ENCODE measurements at places on chromosomes 13 and 19.

- DNase-seq = no peak
Observed at GRCh38 chr13:50787316-50788195, 55.9 kb downstream of the DLEU7 start.

GRCh38 chr19:33275933-33276619 lies 26.3 kb downstream of the CEBPA start:
- no peak for DNase-seq

DNA sequence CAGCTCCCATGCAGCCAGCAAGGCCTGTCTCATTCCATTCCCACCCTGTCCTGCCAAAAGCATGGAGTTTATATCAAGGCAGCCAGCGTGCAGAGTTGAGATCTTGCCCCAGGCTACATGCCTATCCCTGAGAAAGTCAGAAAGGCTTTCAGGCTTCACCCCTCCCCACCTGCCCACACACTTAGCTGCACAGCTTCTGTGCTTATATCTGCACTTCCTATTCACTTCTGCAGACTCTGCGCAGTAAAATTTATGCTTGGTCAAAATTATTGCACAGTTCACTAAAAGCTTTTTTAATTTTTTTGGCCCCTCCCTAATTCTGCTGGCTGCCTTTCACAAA lies 12.5 kb upstream of the ZNF675 start:
- DNase-seq = no peak

- DNase-seq = no peak
Observed at GRCh38 chr13:31435536-31435935, 235.8 kb downstream of the B3GLCT start.

- DNase-seq = no peak
Observed at GRCh38 chr19:56176881-56177280, 1.1 kb downstream of the GALP start.

DNA sequence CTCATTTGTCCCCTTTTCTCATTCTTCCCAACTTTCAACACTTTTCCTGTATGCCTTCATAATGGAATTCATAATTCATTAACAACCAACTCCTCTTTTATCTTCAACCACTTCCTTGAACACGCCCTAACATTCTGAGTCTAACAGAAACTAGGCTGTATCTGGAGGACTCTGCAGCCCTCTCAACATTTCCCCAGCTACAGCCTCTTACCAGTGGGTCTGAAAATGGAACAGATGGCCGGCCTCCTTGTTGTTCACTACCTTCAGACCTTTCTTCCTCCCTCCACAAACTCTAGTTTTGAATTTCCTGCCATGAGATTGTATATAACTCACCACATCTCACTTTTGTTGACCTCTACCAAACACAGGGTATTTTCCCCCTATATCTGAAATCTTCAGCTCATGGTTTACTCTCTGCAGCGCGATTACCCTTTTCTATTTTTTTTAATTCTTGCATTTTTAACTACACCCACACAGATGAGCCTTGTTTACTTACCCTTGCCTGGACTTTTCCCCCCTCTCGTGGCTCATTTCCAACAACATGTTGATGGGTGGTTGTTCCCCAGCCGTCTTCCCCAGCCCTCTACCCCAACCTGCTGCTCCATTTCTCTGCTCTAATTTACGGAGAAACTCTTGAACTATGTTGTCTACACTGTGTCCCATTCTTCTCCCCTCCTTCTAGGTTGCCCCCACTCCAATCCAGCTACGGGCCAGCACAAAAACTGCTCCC lies 846 bp downstream of the ZNF790 start:
- DNase-seq = no peak

GRCh38 chr13:85287528-85287927 lies 511.7 kb downstream of the SLITRK6 start:
- no peak for DNase-seq

- peak; percentile 44 for DNase-seq
Observed at GRCh38 chr19:18014197-18014596, 6.2 kb downstream of the ARRDC2 start.

DNA sequence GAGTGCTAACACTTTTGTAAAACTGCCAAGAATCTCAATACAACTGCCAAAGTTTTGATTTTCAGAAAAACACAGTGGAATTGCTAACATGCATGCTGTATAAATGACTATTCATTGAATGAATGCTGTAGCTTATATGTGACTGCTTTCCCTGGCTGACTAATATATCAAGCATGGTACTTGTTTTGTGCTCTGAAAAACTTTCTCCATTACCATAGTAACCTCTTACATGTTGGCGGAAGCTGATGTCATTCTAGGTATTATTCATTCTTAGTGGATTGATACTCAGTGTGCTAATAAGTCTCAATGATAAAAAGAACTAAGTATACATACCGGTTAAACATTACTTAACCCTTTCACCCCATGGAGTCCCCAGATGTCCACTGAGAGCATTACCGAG lies 166.1 kb upstream of the MYO16 start:
- DNase-seq = no peak

- DNase-seq = no peak
Observed at GRCh38 chr13:48199404-48199946, 33.5 kb upstream of the ITM2B start.

DNA sequence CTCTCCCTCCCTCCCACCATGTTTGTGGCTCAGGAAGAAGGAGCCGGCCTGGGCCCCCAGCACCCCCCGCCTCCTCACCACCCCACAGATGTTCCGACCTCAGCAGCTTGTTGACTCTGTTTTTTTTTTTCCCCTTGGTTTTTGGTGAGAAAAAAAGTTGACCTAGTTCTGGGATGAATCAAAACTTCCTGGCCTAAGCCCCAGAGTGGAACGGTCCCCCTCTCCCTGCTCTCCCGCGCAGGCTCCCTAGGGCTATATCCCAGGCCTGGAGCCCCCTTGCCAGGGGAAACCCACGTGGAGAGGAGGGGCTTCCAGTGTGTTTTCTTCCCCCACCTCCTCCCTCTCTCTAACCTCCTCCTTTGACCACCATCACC lies 4.0 kb downstream of the COL5A3 start:
- DNase-seq = no peak

GRCh38 chr13:74093691-74094090 lies 40.5 kb downstream of the KLF12 start:
- no peak for DNase-seq

DNA sequence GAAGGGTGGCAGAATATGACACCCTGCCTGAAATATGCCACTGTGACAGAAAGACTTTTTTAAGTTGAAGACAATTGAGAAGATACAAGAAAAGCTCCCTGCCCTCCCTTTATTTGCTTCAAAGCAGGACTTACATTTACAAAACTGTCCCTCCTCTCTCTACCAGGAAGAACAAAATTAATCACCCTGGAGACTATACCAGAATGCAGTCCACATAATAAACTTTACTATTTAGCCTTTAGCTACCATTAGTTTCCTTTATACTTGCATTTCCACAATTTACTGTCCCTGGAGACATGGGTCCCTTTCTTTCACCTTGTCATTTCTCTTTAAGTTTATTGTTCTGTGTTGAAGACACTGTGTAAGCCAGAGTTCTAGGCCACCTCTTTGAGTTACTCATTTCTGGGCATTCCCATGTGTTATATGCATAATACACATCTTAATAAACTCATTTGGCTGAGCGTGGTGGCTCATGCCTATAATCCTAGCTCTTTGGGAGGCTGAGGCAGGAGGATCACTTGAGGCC lies 238.8 kb downstream of the RFC3 start:
- DNase-seq = no peak

- DNase-seq = no peak
Observed at GRCh38 chr13:26558987-26559386, 1.5 kb downstream of the WASF3 start.

DNA sequence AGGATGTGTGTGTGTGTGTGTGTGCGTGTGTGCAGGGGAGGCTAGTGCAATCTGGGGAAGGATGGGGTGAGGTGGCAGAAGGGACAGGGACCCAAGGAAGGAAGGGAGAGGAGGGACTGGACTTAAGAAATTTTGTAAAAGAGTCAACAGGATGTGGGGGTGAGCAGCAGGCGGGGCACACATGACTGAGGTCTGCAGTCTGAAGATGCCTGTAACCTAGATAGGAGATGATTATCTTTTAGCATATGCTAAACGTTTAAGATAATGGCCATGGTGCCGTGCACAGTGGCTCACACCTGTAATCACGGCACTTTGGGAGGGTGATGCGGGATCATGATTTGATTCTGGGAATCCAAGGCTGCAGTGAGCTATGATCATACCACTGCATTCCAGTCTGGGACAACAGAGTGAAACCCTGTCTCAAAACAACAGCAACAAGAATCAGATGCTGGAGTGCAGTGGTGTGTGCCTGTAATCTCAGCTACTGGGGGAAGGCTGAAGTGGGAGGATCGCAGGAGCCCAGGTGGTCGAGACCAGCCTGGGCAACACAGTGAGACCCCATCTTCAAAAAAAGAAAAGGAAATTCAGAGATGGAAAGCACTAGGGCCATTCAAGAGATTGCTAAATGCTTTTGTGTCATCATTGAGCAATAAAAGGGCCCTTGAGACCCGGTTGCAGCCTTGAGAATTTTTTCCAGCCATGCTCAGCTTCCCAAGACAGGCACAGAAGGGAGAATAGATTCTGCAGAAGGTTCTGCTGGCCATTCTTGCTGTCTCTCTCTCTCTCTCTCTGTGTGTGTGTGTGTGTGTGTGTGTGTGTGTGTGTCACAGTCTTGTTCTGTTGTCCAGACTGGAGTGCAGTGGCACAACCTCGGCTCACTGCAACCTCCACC lies 3.8 kb upstream of the ZNF414 start:
- DNase-seq = peak; percentile 43

- no peak for DNase-seq
Observed at GRCh38 chr13:95258619-95259194, 42.5 kb downstream of the ABCC4 start.

GRCh38 chr13:25982907-25983306 lies 68.9 kb downstream of the SHISA2 start:
- DNase-seq = no peak

- DNase-seq = no peak
Observed at GRCh38 chr13:22040810-22041364, 370.0 kb downstream of the FGF9 start.

DNA sequence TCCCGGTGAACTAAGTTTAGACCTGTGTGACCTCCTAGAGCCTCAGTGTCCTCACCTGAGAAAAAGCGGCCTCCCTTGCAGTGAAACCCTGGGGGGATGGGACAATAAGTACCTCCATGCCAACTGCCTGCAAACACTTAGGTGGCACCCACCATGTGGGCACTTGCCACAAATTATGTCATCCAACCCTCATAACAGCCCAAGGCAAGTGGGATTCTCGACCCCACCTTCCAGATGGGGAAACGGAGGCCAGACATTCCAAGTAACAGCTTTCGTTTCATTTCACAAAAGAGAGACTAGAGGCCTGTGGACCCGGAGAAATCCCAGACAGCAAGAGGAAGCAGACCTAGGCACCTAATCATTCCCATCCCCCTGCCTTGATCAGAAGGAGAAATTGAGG lies 6.9 kb downstream of the REX1BD start:
- DNase-seq = no peak

DNA sequence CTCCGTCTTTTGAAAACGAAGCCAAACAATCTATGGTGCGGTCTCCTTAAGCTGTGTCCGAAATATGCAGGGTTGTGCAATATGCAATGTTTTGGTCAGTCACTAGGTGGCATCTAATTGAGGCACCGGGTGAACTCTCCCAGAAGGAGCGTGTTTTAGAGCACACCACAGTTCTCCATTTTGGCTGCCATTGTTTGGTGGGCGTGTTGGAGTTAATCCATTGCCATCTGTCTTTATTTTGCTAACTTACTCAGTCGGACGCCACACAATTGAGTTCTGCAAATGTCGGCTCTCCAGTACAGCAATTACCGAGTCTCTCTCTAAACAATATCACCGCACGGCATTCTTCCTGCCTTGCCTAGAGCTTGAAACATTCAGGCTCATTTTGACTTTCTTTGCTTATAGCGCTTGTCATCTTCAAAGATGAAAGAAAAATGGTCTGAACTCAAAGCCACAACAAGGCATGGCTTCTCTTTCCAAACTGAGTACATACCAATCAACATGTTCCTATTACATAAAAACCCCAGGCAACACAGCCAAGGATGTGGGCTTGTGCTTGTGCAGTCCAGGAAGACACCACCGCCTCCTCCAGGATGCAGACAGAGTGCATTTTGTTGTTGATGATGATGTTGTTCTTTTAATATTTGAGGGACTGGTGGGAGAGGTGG lies 182.0 kb upstream of the SERP2 start:
- DNase-seq = peak; percentile 23

GRCh38 chr13:85521657-85522056 lies 277.6 kb downstream of the SLITRK6 start:
- no peak for DNase-seq

- no peak for DNase-seq
Observed at GRCh38 chr19:38152461-38153379, 71.3 kb downstream of the DPF1 start.

- no peak for DNase-seq
Observed at GRCh38 chr19:56177564-56178243, 1.9 kb downstream of the GALP start.

DNA sequence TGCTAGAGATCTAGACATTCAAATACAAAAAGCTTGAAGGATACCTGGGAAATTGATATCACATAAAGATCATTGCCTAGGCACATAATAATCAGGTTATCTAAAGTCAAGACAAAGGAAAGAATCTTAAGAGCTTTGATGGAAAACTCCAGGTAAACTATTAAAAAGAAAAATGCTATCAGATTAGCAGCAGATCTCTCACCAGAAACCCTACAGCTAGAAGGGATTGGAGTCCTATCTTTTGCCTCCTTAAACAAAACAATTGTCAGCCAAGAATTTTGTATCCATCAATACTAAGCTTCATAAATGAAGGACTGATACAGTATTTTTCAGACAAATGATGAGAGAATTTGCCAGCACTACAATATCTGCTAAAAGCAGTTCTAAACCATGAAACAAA lies 682.4 kb upstream of the ATXN8OS start:
- DNase-seq = no peak

- peak; percentile 58 for DNase-seq
Observed at GRCh38 chr13:21675095-21675991, 4.5 kb downstream of the FGF9 start.

GRCh38 chr19:43462785-43463380 lies 2.5 kb downstream of the LYPD3 start:
- no peak for DNase-seq

DNA sequence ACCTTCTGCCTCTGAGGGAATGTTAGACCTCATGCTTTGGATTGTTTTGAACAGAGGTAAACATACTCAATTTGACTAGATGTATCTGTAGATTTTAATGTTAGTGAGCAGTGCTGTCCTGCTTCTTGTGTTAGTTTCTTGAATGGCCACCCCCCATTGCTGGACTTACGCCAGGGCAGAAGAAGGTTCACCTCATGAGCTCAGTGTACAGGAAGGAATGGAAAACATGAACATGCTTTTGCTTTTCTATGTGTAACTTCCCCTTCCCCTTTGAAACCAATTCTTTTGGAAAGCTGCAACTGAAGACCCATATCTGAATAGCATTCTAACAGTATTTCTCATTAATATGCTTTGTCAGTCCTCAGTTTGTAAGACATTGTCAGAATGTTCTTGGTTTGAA lies 32.3 kb downstream of the WASF3 start:
- no peak for DNase-seq

- DNase-seq = no peak
Observed at GRCh38 chr13:53174545-53174944, 145.9 kb downstream of the OLFM4 start.

GRCh38 chr19:17582613-17583012 lies 27.2 kb downstream of the COLGALT1 start:
- no peak for DNase-seq
